ENCODE measurements at places on chromosomes 4 and X.

GRCh38 chr4:32658019-32658418, 1937.8 kb downstream of the PCDH7 start:
- DNase-seq, result peak; percentile 49

DNA sequence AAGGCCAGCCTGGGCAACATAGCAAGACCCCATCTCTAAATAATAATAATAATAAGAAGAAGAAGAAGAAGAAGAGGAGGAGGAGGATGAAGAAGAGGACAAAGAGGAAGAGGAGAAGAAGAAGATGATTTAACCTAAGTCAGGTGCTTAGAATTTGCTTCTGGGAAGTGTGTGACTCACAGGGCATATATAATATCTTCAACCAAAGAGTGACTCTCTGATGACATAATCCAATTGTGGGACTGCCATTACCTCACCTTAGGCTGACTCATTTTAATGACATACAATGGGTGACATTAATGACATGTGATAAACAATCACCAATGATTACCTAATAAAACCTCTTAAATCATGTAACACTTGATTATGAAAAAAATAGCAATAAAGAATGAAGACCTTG, 32.7 kb upstream of the MBTPS2 start:
- DNase-seq, result no peak

GRCh38 chrX:3440981-3441380, 94.5 kb upstream of the MXRA5 start:
- no peak for DNase-seq

DNA sequence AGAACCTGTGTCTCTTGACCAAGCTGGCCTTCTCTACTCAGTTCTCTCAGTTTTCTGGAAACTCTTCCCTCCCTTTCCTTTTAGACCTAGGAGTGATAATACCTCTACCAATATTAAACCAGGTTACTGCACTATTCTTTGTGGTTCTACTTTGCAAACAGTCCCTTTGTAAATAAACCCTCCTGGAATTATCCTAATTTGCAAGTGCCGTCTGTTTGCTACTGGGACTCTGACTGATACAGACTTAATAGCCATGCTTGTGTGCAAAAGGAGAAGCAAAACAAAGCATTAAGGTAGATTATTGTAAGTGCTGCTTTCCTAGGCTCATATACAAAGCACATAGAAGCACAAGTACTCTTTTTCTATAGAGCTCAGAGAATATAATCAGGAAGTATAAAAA, 507.0 kb downstream of the INPP4B start:
- no peak for DNase-seq

- no peak for DNase-seq
These were observed 3.6 kb upstream of the TDO2 start for GRCh38 chr4:155899891-155900290.

- DNase-seq, result peak; percentile 65
These were observed 52.2 kb downstream of the PRDM5 start for GRCh38 chr4:120870279-120870673.

- DNase-seq, result no peak
These were observed 3.7 kb downstream of the CNGA1 start for GRCh38 chr4:48012824-48013223.

- DNase-seq, result peak; percentile 28
These were observed 31.0 kb downstream of the RAB40A start for GRCh38 chrX:103488332-103488731.

GRCh38 chrX:116357329-116357728, 79.1 kb upstream of the SLC6A14 start:
- no peak for DNase-seq

- no peak for DNase-seq
These were observed 133.8 kb upstream of the UGT8 start for GRCh38 chr4:114464726-114465272.

GRCh38 chrX:93977641-93978040, 303.6 kb downstream of the FAM133A start:
- DNase-seq, result no peak

GRCh38 chr4:16205298-16206164, 20.7 kb downstream of the TAPT1 start:
- peak; percentile 60 for DNase-seq

DNA sequence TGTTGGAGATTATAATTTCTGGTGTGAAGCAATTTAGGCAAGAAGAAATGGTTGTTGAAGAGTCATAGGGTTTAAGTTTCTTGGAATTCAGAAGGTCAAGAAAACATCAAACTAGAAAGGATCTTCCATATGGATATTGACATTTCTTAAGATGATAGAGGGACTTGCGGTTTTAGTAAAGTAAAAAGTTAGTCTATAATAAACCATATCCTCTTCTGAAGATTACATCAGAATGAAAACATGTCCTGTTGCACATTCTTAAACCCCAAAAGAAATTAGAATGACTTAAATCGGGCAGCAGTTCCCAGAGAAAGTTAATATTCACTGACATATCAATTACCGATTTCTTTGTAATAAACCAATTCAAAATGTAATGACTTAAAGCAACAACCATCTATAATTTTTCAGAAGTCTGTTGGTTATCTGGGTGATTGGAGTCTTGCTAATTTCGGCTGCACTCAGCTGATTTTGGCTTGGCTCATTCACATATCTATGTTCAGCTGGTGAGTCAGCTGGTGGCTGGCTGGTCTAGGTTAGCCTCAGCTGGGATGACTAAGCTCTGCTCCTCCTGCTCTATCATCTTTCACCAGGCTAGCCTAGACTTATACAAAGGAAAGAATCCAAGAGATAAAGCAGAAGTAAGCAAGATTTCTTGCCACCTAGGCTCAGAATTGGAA, 24.4 kb upstream of the DYNLT3 start:
- peak; percentile 39 for DNase-seq

DNA sequence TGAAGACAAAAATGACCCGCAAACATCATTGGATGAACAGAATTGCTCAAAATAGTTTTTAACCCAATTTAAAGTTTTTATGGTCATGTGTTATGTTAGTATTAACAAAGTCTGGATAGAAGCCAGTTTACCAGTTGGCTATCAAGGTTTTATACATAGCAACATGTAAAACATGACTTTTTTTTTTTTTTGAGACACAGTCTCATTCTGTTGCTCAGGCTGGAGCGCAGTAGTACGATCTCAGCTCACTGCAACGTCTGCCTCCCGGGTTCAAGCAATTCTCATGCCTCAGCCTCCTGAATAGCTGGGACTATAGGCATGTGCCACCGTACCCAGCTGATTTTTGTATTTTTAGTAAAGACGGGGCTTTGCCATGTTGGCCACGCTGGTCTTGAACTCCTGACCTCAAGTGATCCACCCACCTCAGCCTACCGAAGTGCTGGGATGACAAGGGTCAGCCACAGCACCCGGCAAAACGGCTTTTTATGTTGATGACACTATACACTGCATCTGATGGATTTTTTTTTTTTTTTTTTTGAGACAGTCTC, 3.4 kb downstream of the SAT1 start:
- no peak for DNase-seq

DNA sequence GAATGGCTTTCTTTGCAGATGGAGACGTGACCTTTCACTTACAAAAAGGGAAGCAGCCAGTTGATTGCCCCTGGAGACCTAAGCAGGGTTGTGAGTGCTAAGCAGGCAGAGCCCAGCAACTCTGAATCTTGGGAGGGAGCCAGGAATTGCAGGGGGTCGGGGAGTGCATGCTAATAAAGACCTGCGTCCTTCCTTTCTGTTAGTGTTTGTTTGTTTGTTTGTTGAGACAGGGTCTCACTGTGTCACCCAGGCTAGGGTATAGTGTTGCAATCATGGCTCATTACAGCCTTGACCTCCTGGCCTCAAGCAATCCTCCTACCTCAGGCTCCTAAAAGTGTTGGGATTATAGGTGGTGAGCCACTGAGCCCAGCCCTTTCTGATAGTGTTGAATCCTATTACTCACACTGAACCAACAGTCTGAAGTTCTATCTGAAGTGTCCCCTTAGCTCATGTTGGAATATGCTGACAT, 137.4 kb downstream of the CEP135 start:
- DNase-seq, result peak; percentile 34

DNA sequence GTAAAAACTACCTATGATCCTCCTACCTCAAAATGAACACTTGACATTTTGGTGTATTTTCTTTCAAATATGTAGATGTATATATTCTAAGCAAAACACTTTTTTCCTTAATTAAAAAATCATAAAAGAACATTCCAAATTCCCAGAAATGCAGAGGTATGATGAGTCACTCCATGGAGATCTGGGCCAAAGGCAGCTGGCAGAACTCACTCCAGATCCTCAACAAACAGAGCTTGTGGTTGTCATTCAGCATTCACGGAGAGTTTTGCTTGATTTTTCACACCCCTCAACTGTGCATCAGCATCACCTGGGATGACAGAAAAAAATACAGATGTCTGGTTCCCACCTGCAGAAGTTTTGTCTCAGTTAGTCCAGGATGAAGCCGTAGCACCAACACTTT, 144.6 kb downstream of the KIT start:
- DNase-seq, result no peak

DNA sequence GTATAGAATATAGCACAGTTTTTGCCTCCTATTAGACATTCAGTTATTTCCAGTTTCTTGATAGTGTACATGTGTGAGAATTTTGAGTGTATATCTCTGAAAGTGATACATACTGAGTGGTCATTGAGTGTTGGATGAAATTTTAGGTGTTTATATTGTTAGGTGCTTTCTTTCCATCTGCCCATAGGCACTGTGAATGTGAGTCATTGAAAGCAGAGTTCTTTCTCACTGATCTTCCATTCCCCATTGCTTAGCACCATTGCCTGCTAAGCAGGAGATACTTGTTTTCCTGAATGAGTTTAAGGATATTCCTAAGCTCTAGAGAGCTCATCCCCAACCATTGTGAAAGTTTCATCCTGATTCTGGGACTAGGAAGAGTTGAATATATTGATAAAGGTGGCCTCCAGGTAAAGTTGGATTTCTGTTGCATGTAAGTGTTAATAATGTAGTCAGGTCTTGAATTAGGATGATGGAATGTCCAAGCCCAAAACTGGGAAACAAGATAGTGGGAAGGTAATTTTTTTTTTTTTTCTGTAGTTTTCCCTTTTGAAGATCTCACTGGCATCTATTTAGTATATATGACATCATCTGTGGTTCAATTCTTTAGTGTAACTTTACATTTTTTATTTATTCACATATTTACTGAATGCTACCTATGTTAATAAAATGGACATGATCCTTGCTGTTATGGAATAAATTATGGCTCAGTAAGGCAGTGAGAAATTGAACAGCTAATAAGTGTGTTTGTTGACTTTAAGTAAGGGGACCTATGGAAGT, 22.1 kb downstream of the UBE2K start:
- no peak for DNase-seq

- no peak for DNase-seq
These were observed 1.7 kb upstream of the GATA1 start for GRCh38 chrX:48784726-48785125.

DNA sequence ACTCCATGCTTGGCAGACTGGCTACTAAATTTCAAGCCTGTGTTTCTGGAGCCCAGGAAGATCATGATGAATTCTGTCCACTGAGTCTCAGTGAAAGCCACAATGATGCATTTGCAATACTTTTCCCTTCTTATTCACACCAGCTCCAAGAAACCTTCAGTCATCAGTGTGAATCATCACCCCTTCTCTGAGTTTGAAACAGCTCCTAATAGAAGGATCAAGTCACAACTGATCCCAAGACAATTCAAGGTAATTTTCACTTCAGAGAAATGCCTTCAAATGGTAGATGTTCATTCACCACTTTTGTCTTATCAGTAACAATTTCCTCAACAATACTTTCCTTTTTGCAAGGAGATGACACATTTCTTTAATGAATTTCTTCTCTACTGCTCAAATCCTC, 257.4 kb downstream of the NLGN4X start:
- no peak for DNase-seq

- no peak for DNase-seq
These were observed 36.4 kb upstream of the CD99 start for GRCh38 chrX:2654436-2655340.

DNA sequence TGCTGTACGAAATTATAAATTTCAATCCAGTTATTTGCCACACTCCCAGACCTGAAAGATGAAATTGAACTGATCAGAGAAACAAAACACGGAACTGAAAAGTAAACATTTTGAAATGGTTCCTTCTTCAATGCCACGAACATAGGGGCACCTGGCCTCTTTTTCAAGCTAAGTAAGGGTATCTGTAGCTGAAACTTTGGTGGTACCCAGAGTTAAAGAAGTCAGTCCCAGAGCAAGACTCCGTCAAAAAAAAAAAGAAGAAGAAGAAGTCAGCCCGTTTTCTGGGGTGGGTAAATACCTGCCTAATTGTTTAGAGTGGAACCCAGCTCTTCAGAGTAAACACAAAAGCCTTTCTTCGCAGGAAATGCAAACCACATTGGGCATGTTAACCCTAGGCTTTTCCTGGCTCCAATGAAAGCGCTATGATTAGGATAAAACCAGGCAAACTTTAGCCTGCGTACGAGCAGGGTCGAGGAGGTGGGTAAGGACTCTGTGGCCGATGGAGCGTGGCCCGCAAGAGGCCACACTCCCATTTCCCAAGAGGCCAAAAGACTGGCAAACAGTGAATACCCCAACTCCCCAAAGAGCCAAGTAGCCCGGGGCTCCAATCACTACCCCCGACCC, 1.3 kb downstream of the ANTXR2 start:
- peak; percentile 53 for DNase-seq

- peak; percentile 95 for DNase-seq
These were observed 152.1 kb downstream of the PALLD start for GRCh38 chr4:168648929-168649328.

DNA sequence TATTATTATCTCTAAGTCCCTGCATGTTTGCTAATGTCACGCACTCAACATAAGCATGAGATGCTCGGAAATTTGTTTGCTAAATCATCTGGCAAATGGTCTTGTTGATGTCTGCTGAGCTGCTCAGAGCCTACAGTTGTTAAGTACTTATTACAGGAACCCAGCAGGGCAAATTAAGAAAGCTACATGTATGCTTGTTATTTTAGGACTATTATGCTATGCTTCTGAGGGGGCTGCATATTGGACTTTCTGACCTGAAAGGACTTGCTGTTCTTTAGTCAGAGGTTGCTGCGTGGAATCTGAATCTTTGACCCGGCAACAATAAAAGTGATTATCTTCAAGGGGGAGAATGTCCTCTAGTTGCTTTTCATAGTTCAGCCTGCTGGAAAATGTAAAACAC, 36.3 kb upstream of the TENM3 start:
- peak; percentile 37 for DNase-seq

- DNase-seq, result no peak
These were observed 253.1 kb upstream of the EDA2R start for GRCh38 chrX:66892004-66892403.

DNA sequence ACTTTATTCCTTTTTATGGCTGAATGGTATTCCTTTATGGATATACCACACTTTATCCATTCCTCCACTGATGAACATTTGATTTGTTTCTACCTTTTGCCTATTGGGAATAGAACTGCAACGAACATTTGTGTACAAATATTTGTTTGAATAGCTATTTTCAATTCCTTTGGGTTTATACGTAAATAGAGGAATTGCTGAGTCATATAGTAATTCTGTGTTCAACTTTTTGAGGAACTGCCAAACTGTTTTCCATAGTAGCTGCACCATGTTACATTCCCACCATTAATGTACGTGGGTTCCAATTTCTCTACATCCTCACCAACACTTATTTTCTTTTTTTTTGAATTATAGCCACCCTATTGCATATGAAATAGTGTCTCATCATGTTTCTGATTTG, 156.5 kb upstream of the ATP6AP2 start:
- no peak for DNase-seq

Measured in mesendoderm (in vitro differentiated cells).